ENCODE measurements at places on chromosomes 12 and 14. TPM values are rescaled to one million over a fixed set of nuclear protein-coding genes. Genes with fewer than 3 reads are reported as not detected.

REM2 gene
- 0.26 TPM for total RNA-seq

NKX2-1 gene
- not detected for total RNA-seq

PLEKHH1 gene
- 0.33 TPM for total RNA-seq

RNFT2 gene
- total RNA-seq: 2.3 TPM

BEGAIN gene
- total RNA-seq: under 0.01 TPM

LRRK2 gene
- 10.8 TPM for total RNA-seq

METTL1 gene
- total RNA-seq: 3.5 TPM

SLC7A7 gene
- 6.3 TPM for total RNA-seq

GOLT1B gene
- 38.8 TPM for total RNA-seq

RALGAPA1 gene
- 34.5 TPM for total RNA-seq

MIP gene
- not detected for total RNA-seq

TMEM52B gene
- total RNA-seq: 0.50 TPM

NRL gene
- total RNA-seq: 0.77 TPM

FITM1 gene
- total RNA-seq: under 0.01 TPM

CLEC2A gene
- total RNA-seq: not detected

ZNF891 gene
- total RNA-seq: 1.2 TPM

LGALS3 gene
- total RNA-seq: 434 TPM

RIN3 gene
- total RNA-seq: 5.4 TPM

HOXC10 gene
- total RNA-seq: not detected

SLCO1B1 gene
- total RNA-seq: not detected

REP15 gene
- total RNA-seq: 0.99 TPM

KRT82 gene
- not detected for total RNA-seq

FSCB gene
- total RNA-seq: not detected

STXBP6 gene
- 4.5 TPM for total RNA-seq

KRT79 gene
- total RNA-seq: not detected

SLC2A3 gene
- 95.0 TPM for total RNA-seq

ASCL1 gene
- total RNA-seq: not detected

BHLHE41 gene
- 2.3 TPM for total RNA-seq

SPX gene
- total RNA-seq: 1.3 TPM

DNAL1 gene
- total RNA-seq: 8.2 TPM

FGD4 gene
- 2.3 TPM for total RNA-seq

RIC8B gene
- 10.8 TPM for total RNA-seq

ADGRD1 gene
- 7.3 TPM for total RNA-seq

IQSEC3 gene
- 1.3 TPM for total RNA-seq

All from fibroblast of lung (primary cell).